ENCODE measurements at places on chromosomes 3 and 15.

GRCh38 chr3:55330756-55331155 is 156.3 kb downstream of the WNT5A start:
- DNase-seq, result no peak

DNA sequence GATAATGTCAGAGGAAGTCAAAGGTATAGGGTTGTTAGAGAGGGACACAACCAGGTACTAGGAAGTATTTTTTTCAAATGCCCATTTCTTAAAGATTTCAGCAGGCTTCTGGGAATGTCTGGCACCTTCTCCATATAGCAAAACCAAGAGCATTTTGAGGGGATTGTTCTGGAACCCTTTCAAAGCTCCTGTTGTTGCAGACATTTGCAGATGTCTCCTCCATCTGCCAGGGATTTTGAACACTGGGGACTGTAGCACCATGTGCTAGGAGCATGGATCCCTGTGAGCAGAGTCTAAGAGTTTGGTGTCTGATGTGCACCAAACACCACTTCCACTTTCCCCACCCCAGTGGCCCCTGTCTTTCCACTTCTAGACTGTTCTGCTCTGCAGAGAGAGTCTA is 206.0 kb upstream of the KBTBD8 start:
- no peak for DNase-seq

- DNase-seq, result no peak
Measured at GRCh38 chr3:184441202-184441900, 61.5 kb downstream of the CHRD start.

DNA sequence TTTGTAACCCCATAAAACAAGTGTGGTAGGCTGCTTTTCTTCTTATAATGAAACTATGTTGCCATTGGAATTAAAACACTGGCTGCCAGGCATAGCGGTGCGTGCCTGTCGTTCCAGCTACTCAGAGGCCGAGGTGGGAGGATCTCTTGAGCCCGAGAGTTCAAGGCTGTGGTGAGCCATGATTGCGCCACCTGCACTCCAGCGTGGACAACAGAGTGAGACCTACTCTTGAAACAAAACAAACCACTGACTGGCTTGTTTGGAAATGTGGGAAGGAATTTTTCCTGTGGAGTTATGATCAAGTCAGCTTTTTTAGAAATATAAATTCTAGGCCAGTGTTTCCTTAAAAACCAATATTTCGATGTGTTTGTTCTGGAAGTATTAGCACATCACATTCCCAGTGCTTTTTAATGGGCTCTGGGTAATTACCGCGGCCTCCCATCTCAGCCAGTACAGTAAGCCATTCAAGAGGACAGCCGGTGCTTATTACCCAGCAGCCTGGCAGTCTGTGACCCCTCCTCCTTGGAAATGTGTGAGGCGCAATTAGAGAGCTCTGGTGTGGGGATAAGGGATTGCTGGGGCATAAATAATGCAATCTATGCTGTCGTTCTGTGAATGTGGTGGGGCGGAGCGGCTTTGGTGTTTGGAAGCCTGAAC is 58.3 kb upstream of the TRAK1 start:
- no peak for DNase-seq

DNA sequence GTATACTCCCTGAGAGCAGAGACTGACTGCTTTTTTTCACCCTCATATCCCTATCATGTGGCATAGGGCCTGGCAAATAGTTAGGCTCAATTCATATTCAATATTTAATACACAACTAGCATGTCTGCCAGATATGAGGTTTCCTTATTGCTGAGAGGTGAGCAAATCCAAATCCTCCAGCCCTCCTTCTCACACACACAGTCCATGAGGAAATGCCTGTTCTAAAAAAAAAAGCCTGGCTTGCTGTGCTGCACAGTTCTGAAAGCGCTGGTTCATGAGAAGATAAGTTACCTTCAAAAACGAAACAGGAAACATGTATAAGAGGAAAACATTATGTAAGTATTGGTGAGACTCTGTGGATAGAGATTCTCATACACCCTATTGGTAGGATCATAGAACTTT is 15.5 kb upstream of the ACAP2 start:
- DNase-seq, result no peak

DNA sequence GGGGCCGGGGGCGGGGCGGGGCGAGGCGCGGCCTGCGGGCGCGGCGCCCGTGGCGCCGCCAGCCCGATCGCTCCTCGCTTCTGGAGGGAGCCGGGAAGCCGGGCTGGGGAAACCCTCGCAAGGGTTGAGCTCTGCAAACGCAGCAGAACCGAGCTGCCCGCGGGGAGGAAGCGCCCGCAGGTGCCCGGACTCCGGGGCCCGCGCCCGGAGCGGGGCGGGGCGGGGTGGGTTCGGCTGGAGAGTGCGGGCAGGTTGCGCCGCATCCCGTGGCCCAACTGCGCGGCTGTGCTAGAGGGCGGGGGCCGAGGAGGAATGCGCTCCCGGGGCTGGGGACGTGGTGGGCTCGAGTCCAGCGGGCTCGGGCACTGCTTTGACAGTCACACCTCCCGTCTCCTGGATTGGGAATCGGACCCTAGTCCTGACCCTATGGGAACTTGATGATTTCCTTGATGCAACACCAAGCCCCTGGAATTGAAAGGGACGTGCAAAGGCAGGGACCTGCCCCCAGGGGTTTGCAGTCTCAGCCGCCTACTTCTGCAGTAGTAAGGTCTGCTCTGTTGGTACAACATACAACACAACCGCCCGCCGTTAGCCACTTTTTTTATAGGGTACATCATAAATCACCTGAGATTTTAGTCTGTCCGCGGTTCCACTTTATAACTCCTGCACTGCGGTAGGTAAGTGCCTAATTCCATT is 34.3 kb downstream of the ZBTB38 start:
- peak; percentile 60 for DNase-seq

DNA sequence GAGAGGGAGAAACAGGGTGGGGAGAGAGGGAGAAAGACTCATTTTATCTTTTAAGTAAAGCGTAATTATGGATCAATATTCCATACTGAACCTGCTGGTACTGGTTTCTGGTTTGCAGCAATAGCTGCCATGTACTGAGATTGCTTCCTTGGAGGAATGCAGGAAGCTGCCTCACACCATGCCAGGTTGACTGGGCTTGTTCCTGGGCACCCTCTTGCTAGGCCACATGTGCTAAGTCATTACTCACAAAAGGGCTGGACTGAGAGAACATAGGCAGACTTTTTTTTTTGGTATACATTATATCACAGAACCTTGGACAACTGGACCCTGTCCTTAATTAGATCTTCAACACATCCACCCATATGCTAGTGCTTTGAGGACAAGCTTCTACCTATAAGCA is 193.4 kb downstream of the ZNF621 start:
- DNase-seq, result peak; percentile 69

DNA sequence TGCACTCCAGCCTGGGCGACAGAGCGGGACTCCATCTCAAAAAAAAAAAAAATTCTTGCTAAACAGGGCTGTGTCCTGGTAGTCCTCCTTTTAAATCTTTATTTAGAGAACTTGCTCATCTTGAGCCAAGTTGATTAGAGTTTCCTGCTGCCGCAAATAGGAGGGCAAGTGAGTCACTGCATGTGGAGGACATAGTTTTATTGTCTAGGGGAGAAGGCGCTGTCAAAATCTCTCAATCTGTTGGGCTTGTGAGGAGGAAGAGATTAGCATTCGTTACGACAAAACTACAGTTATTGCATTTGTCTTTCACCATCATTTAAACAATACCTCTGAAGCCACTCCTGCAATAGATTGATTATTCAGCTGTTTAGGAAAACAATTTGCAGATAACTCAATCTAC is 11.5 kb downstream of the MUC4 start:
- DNase-seq, result no peak

All from foreskin keratinocyte (primary cell).